ENCODE measurements at places on chromosomes 3 and 15.

GRCh38 chr15:72050700-72051099 lies 67.2 kb downstream of the MYO9A start:
- DNase-seq = no peak

GRCh38 chr3:98457543-98457942 lies 5.5 kb upstream of the OR5K1 start:
- no peak for DNase-seq

DNA sequence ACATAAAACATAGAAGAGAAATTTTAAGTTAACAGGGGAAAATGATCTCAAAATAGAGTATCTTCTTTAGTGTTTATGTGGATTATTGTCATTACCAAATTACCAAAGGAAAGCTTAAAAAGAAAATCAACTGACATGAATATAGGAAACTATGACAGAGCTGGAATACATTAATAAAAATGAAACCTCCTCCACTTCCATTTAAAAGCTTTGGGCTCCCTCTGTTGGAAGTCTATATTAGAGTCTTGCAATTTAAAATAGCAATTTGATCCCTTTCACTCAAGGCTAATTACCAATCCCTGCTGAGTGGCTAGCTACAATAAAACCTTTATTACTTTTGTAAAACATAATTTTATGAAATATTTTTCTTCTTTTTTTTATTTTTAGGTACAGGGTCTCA lies 61.4 kb upstream of the IMPG2 start:
- DNase-seq = no peak

DNA sequence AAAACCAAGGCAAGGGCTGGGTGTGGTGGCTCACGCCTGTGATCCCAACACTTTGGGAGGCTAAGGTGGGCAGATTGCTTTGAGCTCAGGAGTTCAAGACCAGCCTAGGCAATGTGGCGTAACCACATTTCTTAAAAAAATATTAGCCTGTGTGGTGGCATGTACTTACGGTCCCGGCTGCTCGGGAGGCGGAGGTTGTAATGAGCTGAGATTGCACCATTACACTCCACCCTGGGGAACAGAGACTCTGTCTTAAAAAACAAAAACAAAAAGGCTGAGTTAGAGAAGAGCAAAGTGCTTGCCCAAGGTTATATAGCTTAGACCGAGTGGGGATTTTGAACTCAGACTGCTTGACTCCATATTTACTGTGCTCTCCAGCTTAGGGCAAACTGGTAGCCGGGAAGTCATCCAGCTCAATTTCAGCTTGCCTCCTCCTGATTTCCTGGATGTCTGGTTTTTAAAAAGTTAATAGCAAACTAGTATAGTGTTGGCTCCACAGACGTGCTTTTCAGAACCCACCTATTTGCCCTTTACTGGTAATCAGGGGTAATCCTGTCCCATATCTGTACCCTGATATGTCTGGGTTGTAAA lies 138.9 kb downstream of the CACNA1D start:
- DNase-seq = no peak

DNA sequence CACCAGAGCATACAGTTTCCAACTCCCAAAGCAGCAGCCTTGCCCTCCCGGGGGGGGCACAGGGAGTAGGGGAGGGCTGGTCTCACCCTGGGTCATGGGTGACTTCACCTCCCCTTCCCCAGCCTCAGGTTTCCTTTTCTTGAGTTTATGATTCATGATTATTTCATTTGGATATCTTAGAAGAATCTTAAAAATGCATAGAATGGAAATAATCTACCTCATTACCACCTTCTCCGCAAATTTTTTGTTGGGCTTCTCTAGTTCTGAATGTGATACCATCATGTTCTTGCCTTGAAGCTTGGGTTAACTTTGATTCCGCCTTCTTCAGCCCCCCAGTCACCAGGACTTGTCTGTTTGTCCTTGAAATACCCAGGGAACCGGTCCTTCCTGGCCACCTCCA lies 148.8 kb upstream of the ROPN1 start:
- no peak for DNase-seq

DNA sequence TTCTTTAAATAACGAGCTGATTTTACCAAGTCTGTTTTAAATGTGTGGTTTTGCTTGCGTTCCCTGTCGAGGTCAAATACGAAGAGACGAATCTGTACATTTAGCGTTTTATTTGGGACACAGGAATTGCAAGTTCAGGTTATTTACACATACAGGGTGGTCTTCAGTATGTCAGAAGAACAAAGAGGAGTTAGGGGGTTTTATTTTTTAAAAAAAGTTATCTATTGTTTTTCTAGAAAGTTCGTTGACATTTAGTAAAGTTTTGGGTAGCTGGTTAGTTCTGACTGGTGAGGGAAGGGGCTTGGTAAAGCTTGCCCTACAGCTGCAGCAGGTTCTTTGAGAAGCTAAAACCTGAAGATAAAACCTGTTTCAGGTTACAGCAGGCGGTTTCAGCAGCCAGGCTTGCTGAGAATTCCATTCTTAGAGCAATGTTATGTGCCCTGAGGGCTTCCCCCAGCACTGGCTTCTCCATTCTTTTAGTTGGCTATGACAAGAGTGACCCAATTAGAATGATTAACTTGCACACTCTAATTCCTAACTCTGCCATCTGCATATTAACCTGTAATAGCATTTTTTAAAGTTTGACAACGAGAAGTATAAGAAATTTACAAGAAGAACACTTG lies 815 bp upstream of the ZNF280D start:
- no peak for DNase-seq

- DNase-seq = no peak
These were observed 20.6 kb downstream of the ARHGAP31 start for GRCh38 chr3:119314821-119315220.

GRCh38 chr3:12622335-12622734 lies 41.6 kb downstream of the RAF1 start:
- DNase-seq = no peak

DNA sequence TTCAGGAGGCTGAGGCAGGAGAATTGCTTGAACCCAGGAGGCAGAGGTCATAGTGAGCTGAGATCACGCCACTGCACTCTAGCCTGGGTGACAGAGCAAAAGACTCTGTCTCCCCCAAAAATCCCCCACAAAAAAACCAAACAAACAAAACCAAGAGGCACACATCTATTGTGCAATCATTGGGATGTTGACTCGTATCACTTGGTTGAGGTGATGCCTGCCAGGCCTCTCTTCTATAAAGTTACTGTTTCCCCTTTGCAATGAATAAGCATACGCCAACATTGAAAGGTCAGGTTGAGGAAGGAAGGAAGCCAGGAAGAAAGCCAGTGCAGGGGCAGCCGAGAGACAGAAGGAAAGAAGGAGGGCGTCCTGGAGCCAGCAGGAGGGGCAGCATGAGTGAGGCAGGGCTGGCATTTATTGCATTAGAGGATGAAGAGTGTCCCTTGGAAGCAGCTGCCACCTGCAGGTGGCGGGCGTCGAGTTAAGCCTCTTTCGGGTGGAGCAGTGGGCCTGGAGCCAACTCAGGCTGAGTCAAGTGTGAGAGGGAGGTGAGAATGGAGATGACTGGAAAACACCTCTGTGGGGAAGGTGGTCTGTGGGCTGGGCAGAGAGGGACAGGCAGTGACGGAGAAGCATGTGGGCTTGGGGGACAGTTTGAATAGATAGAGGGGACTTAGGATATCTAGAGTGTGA lies 8.3 kb upstream of the CSPG4 start:
- no peak for DNase-seq

DNA sequence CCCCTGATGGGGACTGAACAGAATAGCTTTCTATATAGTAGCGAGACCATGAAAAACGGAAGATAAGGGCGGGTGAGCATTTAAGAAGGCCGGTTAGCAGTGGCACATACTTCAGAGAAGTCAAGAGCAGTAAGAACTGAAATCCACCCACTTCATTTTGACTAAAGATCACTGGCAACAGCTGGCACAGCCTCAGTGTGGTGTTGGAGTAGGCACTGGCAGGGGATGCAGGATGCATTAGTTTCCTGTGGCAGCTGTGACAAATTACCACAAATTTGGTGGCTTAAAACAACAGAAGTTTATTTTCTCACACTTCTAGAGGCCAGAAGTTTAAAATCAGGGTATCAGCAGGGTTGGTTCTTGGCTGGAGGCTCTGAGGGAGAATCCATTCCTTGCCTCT lies 176.5 kb downstream of the ADAMTSL3 start:
- no peak for DNase-seq

GRCh38 chr3:66416556-66417304 lies 84.1 kb downstream of the LRIG1 start:
- DNase-seq = no peak

DNA sequence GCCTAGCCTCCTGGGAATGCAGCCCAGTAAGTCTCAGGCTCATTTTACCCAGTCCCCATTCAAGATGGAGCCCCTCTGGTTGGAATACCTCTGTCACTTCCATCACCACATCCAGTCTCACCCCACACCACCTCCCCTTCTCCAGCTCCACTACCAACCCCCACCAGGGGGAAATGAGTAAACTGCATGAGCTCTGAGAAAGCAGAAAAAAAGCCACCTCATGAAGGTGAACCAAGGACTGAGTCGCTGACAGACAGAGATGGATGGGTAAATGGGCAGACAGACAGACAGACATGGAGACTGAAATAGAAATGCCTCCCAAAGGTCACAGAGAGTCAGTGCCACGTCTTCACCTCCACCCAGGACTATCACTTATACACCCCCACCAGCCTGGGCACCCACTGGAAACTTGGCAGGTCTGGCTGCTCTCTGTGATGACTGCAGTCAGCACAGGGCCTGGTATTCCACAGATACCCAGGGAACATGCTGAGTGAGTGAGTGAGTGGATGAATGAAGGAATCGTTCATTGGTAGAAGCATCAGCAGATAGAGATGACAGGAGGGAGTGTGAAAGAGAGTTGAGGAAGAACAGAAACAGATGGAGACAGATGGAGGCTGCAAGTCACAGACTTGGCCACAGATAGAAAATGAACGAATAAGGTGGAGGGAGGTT lies 4.9 kb upstream of the LOXL1 start:
- DNase-seq = no peak

DNA sequence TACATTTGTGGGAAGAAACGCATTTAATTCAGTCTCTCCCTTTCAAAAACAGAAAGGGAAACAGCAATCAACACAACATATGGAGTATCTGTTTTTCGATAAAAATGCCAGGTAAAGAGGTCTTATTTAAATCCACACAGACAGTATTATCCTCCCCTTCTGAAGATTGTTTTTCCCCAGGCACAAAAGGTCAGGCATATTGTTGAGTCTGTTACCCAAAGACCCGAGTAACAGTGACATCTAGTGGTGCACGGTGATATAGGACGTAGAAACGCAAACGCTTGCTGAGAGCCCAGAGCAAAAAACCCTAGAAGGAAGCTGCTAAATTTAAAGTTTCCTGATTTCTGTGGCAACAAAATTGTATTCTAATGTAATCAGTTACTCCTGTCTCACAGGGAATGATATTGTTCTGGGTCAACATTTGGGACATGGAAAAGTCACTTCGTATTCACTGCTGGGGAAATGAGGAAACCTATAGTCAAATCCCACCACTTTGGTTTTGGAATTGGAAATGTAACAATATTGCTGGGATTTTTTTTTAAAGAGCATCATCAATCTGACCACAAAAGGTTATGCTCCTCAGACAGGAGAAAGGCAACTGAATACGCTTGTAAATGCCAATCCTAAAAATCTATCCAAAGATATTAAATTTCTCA lies 312.7 kb upstream of the CCDC54 start:
- DNase-seq = peak; percentile 23

DNA sequence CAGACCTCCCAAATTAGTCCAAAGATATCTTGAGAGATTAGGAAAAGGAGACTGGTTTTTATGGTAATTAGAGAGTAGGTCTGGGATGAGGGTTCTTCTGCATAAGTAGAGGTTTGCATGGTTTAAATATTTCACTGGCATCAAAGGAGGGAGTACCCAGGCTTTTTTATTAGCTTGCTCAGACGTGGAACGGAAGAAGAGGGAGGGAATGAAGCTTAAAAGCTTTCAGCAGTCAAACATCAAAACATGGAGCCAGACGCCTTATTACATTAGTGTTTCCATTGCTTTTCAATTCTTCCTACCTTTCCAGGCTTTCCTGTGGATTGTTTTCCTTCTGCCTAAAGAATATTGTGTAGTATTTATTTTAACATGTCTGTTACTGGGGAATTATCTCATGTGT lies 342.1 kb upstream of the SOX2 start:
- DNase-seq = no peak

- DNase-seq = no peak
These were observed 184.1 kb downstream of the ADAMTSL3 start for GRCh38 chr15:83837945-83838571.

DNA sequence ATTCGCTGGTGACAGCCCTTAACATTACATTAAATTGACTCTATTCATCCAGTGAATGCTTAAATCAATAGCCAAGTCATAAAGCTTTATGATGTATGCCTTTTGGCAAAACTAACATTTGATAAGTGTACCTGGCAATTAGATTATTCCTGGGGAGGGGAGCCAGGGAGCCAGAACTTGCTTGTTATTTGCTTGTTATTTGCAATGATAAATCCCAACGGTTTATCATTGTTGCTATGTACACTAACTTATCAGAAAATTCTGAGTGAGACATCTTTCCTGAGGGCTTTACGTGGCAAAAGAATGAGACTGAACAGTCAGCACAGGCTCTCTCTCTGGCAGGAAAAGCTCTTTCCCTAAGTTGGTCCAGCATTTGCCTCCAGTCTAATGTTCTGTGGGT lies 35.8 kb upstream of the FBN1 start:
- no peak for DNase-seq

GRCh38 chr3:34212656-34213055 lies 414.2 kb downstream of the PDCD6IP start:
- no peak for DNase-seq

GRCh38 chr15:58332676-58333400 lies 99.0 kb upstream of the LIPC start:
- DNase-seq = no peak

DNA sequence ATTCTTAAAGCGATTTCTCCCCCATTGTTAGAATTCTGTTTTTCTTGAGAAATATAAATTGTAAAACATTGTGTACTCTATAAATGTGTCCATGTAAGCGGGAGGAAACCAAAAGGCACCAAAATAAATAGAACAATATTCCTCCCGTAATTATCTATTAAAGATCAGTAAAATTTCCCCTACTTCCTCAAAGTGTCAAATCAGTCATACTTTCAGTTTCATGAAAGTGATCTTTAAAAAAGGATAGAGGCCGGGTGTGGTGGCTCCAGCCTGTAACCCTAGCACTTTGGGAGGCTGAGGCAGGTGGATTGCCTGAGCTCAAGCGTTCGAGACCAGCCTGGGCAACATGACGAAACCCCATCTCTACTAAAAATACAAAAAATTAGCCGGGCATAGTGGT lies 278.9 kb downstream of the MECOM start:
- no peak for DNase-seq

- no peak for DNase-seq
These were observed 33.3 kb upstream of the ATG7 start for GRCh38 chr3:11238880-11239279.

- no peak for DNase-seq
These were observed 71.8 kb upstream of the HACD2 start for GRCh38 chr3:123656691-123657090.

GRCh38 chr15:66765478-66766281 lies 63.6 kb downstream of the SMAD6 start:
- no peak for DNase-seq

- DNase-seq = no peak
These were observed 11.3 kb upstream of the TRAK1 start for GRCh38 chr3:42079701-42080452.

GRCh38 chr15:30939161-30939560 lies 35.4 kb downstream of the FAN1 start:
- no peak for DNase-seq

GRCh38 chr3:53159156-53160060 lies 1.6 kb upstream of the PRKCD start:
- DNase-seq = no peak

All from effector memory CD4-positive, alpha-beta T cell (primary cell).